ENCODE measurements at places on chromosomes 2 and 18.

- no peak for DNase-seq
Observed at GRCh38 chr2:16324544-16324937, 341.1 kb downstream of the CYRIA start.

- DNase-seq, result no peak
Observed at GRCh38 chr2:210224941-210225672, at the start of gene ACADL. Gene ACADL, minus strand, starts transcription at chr2:210225447. Its CDS starts 184 bp downstream, at chr2:210225263.

DNA sequence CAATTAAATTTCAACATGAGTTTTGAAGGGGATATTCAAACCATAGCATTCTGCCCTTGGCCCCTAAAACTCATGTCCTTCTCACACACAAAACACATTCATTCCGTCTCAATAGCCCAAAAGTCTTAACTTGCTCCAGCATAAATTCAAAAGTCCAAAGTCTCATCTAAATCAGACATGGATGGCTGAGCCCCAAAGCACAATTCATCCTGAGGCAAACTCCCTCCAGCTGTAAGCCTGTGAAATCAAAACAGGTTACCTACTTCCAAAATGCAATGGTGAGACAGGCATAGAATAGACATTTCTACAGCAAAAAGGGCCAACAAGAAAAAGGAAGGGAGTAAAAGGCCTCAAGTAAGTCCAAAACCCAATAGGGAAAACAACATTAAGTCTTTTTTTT, 245.8 kb downstream of the TTC32 start:
- DNase-seq, result no peak

- DNase-seq, result no peak
Observed at GRCh38 chr2:29606104-29607037, 315.0 kb downstream of the ALK start.

DNA sequence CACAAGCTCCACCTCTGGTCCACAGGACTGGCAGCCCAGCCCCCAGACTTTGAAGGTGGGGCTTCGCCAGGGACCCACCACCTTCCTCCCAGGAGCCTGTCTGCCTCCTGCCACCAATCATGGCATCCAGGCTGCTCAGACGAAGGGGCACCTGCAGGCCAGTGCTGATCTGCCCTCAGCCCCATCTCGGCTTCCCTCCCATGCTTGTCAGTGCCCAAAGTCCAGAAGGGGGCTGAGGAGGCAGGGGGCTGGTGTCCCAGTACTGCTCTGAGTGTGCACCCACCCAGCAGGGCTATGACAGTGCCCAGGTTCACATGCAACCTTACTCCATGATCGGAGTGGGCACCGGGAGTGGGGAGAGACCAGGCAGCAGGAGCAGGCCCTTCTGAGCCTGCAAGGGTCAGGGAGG, 25.3 kb upstream of the RUFY4 start:
- no peak for DNase-seq

- DNase-seq, result no peak
Observed at GRCh38 chr2:209002054-209002453, 421.8 kb upstream of the MAP2 start.

DNA sequence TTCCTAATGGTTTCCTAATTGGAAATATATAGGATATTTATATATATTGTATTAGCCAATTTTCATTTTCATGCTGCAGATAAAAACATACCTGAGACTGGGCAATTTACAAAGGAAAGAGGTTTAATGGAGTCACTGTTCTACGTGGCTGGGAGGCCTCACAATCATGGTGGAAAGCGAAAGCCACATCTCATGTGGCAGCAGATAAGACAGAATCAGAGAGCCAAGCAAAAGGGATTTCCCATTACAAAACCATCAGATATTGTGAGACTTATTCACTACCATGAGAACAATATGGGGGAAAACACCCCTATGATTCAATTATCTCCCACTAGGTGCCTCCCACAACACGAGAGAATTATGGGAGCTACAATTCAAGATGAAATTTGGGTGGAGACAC, 242.5 kb upstream of the NETO1 start:
- no peak for DNase-seq

- DNase-seq, result peak; percentile 24
Observed at GRCh38 chr18:77099485-77100370, 32.9 kb downstream of the MBP start.

DNA sequence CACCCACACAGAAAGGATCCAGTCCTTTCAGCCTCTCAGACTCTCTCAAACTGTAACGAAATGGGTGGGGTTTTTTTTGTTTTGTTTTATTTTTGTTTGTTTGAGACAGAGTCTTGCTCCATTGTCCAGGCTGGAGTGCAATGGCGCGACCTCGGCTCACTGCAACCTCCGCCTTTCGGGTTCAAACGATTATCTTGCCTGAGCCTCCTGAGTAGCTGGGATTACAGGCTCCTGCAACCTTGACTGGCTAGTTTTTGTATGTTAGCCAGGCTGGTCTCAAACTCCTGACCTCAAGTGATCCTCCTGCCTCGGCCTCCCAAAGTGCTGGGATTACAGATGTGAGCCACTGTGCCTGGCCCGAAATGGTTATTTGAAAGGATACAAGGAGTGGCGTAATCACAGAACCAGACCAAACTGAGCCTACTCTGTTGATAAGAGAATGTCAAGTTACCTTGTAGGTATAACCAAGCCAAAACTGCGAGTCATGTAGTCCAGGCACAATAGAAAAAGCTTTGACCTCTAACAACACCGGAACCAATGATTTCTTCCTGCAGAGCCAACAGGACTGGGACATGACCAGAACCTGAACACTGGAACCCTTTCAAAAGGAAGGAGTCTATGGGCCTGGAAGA, 72.5 kb downstream of the NCAPH start:
- DNase-seq, result no peak

DNA sequence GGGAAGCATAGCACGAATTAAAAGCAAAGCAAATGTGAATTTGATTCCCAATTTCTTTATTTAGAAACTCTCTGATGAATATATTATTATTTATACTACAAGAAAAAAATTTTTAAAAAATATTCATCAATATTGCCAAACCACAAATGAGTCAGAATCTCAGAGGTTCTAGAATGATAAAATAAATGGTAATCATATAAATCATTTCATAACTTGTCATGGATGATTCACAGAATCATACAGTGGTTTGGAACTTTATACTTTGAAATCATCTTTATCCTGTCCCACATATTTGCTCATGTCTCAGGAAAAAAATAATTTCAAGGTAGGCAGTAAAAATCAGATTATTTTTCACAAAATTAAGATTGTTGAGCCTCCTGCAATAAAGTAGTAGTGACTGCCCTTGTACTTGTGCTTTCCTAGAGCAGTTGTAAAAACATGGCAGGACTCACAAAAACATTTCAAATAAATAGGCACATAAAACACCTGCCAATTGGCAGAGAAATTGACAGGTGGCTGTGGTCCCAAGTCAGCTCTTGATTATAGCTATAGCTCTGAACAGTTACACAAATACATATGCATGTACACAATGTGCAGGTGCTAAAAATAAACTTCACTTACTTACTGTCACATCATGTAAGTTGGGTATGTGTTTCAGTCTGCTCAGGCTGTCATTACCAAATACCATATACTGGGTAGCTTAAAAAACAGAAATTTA, 273.9 kb upstream of the SESTD1 start:
- no peak for DNase-seq

DNA sequence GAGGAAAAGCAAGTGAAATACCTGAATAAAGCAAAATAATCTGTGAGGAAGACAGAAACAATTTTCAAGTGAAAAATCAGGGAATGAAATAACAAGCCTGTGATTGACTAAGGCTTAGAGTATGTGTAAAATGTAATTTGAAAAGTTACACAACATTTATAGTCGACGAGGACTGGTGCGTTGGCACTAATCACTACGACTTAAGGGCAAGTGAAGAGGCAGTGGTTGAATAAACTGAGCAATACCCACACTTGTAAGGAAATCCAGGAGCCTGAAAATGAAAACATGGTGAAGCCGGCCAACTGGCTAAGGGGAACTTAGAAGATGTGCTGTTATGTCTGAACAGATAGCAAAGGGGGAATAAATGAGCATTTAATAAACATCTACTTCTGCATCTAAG, 13.4 kb downstream of the DOK1 start:
- no peak for DNase-seq

GRCh38 chr2:150425121-150425955, 62.1 kb downstream of the RND3 start:
- no peak for DNase-seq

GRCh38 chr18:60892855-60893254, 440.4 kb upstream of the CDH20 start:
- no peak for DNase-seq

All from effector CD4-positive, alpha-beta T cell (primary cell).